ENCODE measurements at places on chromosomes 7 and 10.

DNA sequence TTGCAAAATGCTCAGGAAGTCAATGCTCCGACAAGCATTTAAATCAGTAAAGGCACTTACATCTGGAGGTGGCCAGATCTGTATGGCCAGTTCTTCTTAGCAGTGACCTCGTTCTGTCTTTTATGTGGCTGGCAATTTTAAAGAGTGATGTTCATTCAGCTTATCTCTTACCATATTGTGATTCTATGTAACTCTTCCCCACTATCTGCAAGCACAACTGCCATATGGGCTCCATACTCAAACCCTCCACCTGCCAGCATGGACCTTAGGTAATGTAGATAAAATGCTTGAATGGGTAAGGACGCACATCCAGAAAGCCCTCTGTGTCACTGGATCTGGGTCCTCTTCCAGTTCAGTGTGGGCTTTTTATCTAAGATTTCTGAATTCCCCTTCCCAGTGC lies 42.4 kb upstream of the STK17A start:
- no peak for DNase-seq

DNA sequence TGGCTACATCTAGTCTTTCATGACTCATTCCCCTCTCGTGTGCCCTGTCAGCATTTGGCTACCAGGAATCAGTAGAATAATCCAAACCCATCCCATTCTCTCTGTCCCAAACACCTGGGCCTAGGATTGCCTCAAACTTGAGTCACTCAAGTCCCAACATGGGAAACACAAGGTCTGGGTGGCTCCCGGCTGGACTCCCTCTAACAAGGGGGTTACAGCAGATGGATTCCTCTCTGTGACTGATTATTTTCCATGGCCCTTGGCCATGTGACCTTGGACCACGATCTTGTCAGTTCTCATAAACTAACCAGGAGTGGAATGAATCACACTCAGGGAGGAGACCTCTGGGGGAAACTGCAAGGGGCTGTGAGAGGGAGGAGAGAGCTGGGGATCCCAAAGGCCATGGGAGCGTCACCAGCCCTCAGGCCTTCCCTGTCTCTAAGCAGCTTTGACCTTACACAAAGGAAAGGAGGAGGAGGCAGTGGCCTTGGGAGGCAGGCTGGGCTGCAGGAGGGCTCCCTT lies 533.1 kb downstream of the KCNMA1 start:
- DNase-seq: no peak

DNA sequence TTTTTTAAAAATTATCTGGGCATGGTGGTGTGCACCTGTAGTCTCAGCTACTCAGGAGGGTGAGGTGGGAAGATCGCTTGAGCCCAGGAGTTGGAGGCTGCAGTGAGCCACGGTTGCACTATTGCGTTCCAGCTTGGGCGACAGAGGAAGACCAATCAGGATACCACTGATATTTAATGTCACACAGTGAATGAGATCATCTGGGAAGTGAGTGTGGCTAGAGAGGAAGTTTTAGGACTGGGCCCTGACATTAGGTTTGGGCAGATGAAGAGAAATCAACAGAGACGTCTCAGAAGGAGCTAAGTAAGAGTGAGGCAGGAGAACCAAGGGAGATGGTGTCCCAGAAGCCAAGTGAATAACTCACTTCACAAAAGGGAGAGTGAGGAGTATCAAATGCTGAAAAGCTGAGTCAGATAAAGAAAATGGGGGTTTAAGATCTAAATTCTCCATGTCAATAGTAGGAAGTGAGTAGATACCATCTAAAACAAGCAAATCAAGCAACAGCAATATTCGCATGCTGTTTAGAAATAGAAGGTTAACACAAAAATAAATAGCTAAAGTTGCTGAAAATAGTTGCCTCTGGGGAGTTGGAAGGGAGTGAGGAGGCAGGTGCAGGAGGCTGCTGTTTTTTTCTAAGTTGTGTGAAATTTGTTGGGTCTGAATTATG lies 11.5 kb downstream of the PILRA start:
- DNase-seq: no peak

DNA sequence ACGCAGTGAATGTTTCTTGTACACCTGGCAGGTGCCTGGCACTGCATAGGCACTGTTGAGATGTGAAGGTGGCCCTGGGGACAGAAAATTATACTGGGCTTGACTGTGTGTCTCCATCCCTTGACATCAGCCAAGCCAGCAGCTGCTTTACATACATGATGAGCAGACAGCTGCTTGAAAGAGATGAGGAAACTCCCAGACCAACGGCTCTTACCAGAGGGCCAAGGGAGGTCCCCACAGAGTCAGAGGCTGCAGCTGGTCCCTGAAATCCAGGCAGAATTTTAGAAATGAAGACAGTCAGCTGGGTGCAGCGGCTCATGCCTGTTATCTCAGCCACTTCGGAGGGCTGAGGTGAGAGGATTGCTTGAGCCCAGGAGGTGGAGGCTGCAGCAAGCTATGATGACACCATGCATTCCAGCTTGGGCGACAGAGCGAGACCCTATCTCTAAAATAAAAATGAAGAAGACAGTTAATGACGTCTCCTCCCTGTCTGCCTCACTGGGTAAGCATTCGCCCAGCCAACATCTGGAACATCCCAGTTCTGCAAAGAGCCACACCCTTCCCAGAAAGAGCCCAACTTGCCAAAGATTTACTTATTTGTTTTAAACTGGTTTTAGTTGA lies 17.6 kb downstream of the LIMK1 start:
- DNase-seq: no peak

GRCh38 chr10:65313406-65313805 lies 1612.4 kb upstream of the LRRTM3 start:
- no peak for DNase-seq

DNA sequence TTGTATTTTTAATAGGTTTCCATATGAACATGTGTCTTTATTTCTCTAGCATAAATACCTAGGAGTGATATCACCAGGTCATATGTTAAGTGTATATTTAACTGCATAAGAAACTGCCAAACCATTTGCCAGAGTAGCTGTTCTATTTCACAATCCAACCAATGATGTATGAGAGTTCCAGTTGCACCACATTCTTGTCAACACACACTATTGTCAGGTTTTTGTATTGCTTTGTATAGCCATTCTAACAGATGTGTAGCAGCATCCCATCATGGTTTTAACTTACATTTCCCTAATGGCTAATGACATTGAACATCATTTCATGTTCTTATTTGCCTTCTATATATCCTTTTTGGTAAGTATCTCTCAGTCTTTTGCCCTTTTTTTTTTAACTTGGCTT lies 4.1 kb downstream of the CUZD1 start:
- no peak for DNase-seq

GRCh38 chr7:100369105-100369504 lies 4.2 kb upstream of the PILRA start:
- DNase-seq: no peak

DNA sequence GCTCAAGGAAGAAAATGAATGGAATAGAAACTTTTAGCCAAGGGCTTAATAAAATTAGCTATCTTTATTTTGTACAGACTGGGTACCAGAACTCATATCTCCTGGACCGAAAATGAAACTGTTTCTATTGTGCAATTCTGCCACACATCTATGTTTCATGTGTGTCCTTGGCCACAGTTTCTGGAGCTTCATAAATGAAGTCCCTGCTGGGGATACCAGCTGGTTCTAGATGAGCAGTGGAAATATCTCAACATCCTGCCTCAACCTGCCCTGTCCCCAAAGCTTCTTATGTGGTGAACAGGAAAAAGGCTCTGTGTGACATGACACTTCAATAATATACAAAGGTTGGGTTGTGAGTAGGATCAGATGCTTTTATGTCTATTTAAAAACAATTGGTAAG lies 310.1 kb upstream of the SORCS1 start:
- DNase-seq: no peak

GRCh38 chr10:123906296-123906695 lies 14.7 kb upstream of the CPXM2 start:
- no peak for DNase-seq

DNA sequence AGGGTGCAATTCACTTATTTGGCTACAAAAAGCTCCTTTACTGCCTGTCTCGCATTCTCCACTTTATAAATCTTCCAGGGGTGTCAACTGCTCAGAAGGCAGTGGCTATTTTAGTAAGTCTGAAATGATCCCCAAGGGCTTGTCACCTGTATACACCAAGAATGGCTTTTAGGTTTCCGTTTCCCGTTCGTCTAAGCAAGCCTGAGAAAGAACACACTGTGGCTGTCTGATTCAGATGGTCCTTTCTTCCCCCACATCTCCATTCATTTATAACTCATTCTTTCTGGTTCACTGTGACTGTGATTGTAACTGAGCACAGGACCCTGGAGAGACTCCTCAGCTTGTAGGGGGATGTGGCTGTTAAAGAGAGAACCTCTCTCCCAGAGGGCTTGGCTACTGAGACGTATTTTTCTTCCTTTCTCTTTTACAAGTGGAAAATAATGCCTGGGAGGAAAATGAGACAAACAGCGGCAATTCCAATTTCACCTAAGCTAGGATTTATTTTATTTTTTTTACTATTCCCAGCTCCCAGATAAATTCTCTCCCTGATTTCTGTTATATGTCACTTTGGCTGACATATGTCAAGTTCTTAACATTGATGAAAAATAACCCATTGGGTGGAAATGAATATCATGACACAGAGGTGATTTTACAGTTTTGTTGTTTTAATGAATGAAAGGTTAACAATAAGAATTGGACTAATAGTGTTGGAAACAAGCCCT lies 129.3 kb downstream of the FAM107B start:
- no peak for DNase-seq

- no peak for DNase-seq
Measured at GRCh38 chr10:4675808-4676207, 150.2 kb upstream of the AKR1E2 start.

GRCh38 chr10:124306922-124307371 lies 111.8 kb downstream of the OAT start:
- DNase-seq: no peak

- no peak for DNase-seq
Measured at GRCh38 chr7:99313204-99313573, 12.5 kb upstream of the ARPC1A start.

- no peak for DNase-seq
Measured at GRCh38 chr7:120070201-120070600, 202.8 kb upstream of the KCND2 start.

- DNase-seq: no peak
Measured at GRCh38 chr10:53387562-53387961, 615.0 kb upstream of the MBL2 start.

GRCh38 chr10:57420881-57421280 lies 846.8 kb downstream of the IPMK start:
- no peak for DNase-seq

DNA sequence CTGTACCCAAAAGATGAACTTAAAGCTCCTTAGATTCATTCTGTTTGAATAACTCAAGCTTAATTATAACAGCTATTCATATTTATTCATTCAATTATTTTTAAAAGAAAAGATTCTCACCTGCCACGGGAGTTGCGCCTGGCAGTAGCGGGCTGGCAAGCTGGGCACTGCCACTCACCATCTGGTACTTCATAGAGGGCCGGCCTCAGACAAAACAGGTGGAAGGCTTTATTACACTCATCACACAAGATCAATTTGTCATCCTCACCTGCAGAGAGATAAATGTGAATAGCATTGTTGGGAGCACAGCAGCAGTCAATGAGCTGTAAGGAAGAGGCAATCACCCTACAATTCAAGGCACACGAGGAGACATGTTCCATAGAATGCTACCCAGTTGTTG lies 15.8 kb downstream of the FZD9 start:
- DNase-seq: no peak

- no peak for DNase-seq
Measured at GRCh38 chr7:140079121-140079536, 16.4 kb upstream of the PARP12 start.

GRCh38 chr7:7569615-7570014 lies 2.9 kb downstream of the MIOS start:
- DNase-seq: no peak

GRCh38 chr10:79137826-79138225 lies 69.1 kb downstream of the ZMIZ1 start:
- DNase-seq: no peak

DNA sequence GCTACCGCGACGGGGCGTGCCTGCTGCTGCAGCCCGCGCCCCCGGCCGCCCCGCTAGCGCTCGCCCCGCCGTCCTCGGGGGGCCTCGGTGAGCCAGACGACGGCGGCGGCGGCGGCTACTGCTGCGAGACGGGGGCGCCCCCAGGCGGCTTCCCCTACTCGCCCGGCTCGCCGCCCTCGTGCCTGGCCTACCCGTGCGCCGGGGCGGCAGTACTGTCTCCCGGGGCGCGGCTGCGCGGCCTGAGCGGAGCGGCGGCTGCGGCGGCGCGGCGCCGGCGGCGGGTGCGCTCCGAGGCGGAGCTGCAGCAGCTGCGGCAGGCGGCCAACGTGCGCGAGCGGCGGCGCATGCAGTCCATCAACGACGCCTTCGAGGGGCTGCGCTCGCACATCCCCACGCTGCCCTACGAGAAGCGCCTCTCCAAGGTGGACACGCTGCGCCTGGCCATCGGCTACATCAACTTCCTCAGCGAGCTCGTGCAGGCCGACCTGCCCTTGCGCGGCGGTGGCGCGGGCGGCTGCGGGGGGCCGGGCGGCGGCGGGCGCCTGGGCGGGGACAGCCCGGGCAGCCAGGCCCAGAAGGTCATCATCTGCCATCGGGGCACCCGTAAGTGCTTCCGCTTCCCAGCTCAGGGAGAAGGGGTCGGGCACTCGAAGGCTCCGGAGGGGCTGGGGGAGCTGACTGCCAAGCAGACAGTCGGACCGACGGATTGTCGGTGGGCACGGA lies 761 bp downstream of the PTF1A start:
- DNase-seq: no peak

GRCh38 chr7:50648570-50649169 lies 83.5 kb upstream of the DDC start:
- no peak for DNase-seq

DNA sequence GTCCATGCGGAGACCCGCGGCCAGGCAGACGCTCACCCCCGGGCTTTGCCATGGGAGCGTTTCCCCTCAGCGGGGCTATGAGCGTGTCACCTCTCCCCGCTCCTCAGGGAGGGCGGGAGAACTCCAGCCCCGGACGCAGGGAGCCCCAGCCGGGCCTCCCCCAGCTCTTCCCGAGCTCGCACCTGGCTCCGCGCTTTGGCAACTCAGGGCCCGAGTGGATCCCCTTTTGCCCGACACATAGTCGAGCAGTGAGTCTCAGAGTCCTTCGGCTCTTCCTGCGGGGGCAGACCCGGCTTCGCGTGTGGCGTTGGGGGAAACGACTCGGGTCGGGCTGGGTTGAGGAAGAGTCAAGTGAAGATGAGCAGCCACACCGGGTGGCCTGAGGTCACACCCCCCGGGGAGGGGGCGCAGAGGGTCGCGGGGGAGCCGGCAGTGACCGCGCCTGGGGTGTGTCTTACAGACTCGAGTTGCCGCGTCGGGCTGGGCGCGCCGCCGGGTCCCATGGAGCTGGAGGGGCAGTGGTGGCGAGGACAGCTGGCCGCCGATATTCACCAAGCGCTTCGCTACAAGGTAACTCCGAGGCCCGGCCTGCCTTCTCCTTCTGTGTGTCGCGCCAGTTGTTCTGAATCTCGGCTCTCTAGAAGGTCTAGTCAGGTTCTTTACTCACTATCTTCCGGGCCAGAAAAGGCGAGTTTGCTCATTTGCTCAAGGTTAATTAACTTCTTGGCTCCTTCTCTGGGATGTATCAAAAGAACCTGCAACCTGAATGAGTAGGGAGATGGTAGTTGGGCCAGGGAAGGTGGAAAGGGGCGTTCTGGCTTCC lies 721 bp downstream of the CCNJ start:
- DNase-seq: peak; percentile 31

GRCh38 chr7:17580141-17580540 lies 281.7 kb downstream of the AHR start:
- no peak for DNase-seq

- no peak for DNase-seq
Measured at GRCh38 chr7:145212050-145212449, 376.2 kb upstream of the TPK1 start.
